Left forelimb (tissue), 1 donor: ENCODE measurements at places on chromosomes 12 and 14.
A peak's percentile ranks its signal among the peaks of the same experiment; 100 is the strongest.

- no peak for DNase-seq
These were observed 38.0 kb downstream of the ADIPOR2 start for GRCh38 chr12:1728824-1729223.

DNA sequence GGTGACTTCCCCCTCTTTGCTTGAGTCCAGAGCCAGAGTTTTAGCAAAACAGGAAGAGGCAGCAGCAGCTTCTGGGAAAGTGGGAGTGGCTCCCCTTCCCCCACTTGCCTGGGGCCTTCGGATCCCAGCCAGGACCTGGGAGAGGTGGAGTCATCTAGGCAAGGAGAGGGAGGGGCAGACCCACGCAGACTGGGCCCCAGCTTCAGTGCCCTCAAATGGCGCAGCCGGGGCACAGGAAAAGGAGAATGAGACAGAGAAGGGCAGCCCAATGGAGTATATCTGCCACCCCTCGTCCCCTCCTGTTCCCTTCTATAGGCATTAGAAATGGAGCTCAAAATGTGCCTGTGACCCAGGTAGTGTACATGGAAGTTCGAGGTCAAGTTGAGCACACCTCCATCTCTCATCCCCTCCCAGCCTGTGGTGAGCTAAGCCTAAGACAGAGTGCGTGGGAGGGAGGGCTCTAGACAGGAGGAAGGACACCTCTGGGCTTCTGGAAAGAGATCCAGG, 9.3 kb upstream of the HDAC7 start:
- DNase-seq, result no peak

DNA sequence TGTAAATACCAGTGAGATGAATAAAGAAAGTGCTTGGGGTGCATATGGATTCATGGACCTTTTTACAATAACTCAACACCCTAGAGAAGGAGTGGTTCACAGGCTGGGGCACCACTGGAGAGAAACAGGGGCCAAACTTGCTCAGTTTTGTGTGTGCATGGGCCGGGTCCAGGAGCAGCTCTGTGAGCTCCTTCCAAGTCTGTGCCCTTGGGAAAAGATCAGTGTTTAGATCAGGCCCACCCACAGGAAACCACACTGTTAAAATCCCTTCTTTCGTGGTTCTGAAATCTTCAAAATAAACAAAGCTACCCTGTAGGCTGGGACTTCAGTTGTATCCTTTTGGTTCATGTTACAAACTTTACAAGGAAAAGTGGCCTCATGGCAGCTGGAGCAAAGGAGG, 156.1 kb upstream of the TMEM260 start:
- no peak for DNase-seq

DNA sequence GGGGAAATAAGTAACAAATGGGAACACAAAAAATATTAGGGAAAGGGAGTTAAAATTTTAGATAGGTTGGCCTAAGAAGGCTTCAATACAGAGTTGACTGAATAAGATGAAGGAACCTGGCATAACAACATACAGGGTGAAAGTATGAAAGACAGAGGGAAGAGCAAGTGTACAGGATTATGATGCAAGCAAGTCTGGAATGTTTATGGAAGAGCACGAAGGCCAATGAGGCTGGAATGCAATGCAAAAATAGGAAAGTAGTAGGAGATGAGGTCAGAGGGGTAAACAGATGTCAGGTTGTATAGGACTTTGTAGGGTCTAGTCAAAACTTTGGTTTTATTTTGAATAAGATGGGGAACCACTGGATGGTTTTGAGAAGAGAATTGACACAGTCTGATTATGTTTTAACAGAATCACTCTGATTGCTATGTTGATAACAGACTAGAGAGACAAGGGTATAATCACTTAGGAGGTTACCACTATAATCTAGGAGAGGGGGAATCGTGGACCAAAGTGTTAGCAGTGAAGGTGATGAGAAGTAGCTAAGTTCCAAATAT, 96.8 kb downstream of the OSBPL8 start:
- DNase-seq, result no peak

DNA sequence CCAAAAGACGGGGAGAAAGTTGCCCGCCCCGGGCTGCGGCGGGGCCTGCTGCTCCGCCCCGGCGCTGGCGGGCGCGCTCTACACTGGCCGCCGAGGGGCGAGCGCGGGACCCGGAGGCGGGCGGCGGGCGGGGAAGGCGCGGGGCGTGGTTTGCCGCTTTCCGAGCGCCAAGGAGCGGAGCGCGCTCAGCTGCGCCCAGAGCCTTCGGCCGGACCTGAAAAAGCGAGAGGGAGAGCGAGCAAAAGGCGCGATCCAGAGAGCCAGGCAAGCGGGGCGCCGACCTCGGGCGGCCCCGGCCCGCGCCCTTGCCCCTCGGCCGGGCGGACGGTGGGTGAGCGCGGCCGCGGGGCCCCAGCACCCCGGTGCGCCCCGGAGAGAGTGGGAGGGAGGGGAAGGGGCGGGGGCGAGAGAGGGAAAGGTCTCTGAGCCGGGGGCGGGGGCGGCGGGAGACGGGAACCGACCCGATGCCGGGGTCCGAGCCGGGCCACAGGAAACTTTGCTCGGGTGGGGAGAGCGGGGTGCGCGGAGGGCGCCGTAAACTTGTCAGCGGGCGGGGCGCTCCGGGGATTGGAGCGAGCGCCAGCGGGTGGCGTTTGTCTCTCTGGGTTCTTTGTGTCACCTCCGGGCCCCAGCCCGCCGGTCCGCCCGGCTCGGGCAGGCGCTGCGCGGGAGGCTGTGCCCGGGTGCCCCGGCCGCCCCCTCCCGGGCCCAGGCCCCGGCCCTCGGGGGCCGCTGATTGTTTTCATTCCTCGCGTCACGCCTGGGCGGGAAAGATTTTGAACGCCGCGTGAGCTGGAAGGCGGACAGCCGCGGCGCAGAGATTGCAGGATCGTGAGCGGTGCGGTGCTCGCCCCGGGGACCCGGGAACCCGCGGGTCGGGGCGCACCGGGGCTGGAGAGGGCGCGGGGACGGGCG, at the start of gene SYNE2:
Gene SYNE2 (plus strand): TSS at position 188 of the 915 bp plus-strand sequence. CDS start 56,145 bp downstream, outside the sequence.
- DNase-seq, result peak; percentile 90

- DNase-seq, result no peak
These were observed 436.2 kb upstream of the FLRT2 start for GRCh38 chr14:85093631-85094330.

DNA sequence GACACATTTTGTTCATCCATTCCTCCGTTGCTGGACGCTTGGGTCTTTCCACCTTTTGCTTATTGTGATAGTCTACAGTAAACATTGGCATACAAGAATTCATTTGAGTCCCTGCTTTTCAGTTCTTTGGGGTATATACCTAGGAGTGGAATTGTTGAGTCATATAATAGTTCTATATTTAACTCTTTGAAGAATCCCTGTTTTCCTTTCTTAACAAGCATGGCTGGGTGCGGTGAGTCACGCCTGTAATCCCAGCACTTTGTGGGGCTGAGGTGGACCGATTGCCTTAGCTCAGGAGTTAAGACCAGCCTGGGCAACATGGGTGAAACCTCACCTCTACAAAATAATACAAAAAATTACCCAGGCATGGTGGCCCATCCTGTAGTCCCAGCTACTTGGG, 75.4 kb downstream of the CCDC92 start:
- no peak for DNase-seq

GRCh38 chr12:58557661-58558060, 362.6 kb downstream of the LRIG3 start:
- DNase-seq, result no peak

GRCh38 chr14:68941820-68942219, 37.3 kb downstream of the ACTN1 start:
- no peak for DNase-seq

GRCh38 chr14:69612783-69613130, 1.4 kb downstream of the SUSD6 start:
- no peak for DNase-seq

- DNase-seq, result no peak
These were observed 19.9 kb upstream of the BDKRB2 start for GRCh38 chr14:96184737-96185136.

GRCh38 chr12:59698600-59698999, 102.8 kb downstream of the SLC16A7 start:
- DNase-seq, result no peak

- DNase-seq, result no peak
These were observed 237.1 kb downstream of the GXYLT1 start for GRCh38 chr12:41907550-41907949.

GRCh38 chr12:113478351-113479011, 6.8 kb upstream of the LHX5 start:
- no peak for DNase-seq

- no peak for DNase-seq
These were observed 109.3 kb downstream of the PDE3A start for GRCh38 chr12:20477672-20478071.

GRCh38 chr12:121603581-121603980, 22.7 kb upstream of the ORAI1 start:
- no peak for DNase-seq

DNA sequence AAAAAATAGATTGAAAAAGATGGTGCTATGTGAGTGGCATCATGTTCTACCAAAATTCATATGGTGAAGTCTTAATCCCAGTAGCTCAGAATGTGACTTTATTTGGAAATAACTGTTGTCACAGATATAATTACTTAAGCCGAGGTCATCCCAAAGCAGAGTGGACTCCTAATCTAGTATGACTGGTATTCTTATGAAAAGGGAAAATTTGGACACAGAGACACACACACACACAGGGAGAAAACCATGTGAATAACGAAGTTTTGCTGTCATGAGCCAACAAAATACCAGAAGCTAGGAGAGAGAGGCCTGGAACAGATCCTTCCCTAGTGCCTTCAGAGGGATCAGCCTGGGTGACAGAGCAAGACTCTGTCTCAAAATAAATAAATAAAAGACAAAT, 62.6 kb downstream of the FAR2 start:
- no peak for DNase-seq

DNA sequence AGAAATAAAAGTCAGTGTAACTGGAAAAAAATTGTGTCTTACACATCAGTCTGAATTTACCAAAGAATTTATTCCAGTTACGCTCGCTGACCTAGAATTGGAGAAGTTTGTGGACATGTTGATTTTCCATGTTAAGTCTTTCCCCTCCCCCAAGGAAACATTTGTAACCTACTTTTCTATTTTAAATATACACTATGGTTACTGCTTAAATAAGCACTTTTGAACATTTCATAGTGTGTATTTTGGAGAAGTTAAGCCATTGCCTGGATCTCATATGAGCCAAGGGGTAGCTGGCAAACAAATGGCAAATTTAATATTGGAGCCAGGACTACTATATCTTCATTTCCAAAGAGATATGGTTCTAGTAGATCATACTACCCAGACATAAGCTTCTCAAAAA, 42.9 kb upstream of the NT5DC3 start:
- DNase-seq, result no peak

GRCh38 chr12:88339966-88340365, 197.9 kb downstream of the TMTC3 start:
- DNase-seq, result no peak

DNA sequence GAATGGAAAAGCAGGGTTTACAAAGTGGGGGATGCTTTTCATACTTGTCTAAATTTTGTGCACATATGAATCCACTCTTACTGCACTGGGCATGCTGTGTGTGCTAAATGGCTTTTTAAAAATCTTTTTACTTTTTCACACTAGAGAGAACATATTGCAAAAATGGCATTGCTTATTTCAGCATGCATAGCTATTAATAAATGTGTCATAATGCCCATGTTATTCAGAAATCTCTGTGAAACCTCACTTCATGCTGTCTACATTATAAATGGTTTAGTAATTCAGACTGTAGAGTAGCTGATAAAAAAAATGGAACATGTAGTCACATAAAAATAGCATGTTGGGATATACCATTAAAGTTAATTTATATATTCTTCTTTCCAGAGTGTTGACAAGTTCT, 593.8 kb downstream of the RPL10L start:
- no peak for DNase-seq

DNA sequence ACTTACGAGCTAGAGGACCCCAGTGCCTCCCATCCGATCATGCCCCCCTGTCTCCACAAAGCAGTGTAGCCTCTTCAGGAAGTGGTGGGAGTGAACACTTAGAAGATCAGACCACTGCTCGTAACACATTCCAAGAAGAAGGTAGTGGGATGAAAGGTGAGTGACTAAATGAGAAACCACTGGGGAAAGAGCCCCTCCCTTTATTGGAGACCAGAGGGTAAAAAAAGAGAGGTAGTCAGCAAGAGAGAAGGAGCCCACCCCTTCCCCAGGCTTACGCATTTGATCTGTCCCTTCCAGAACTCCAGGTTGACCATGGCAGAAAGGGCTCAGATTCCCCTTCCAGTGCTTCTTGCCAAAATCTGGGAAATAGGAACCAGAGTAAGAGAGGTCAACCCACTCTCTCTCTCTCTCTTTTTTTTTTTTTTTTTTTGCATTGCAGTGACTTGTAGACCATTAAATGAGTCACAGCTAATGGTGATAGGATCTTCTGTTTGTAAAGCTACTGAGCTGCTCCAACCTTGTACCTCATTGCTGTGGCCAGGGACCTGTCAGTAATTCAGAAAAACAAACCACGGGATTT, 165.4 kb downstream of the GCH1 start:
- no peak for DNase-seq
